ENCODE measurements at places on chromosomes 13 and 19. TPM values are rescaled to one million over a fixed set of nuclear protein-coding genes. Genes with fewer than 3 reads are reported as not detected.

The ZNF763 gene
- total RNA-seq, result 7.8 TPM

The GJA3 gene
- total RNA-seq, result not detected

The ZNF90 gene
- total RNA-seq, result 3.4 TPM

The CYP2A7 gene
- not detected for total RNA-seq

The NXNL1 gene
- total RNA-seq, result not detected

The MAP3K10 gene
- total RNA-seq, result 10.7 TPM

The MIA gene
- not detected for total RNA-seq

The SLC6A16 gene
- total RNA-seq, result 0.43 TPM

The SIGLEC11 gene
- 0.75 TPM for total RNA-seq

The ONECUT3 gene
- total RNA-seq, result not detected

The GGN gene
- not detected for total RNA-seq

The LILRB1 gene
- 2.5 TPM for total RNA-seq

Measured in left colon (tissue), 2 donors.